ENCODE measurements at places on chromosomes 1 and 21.

GRCh38 chr1:217135569-217135915, 412.3 kb upstream of the ESRRG start:
- no peak for DNase-seq

GRCh38 chr1:223706077-223706973, 6.0 kb upstream of the CAPN2 start:
- no peak for DNase-seq

DNA sequence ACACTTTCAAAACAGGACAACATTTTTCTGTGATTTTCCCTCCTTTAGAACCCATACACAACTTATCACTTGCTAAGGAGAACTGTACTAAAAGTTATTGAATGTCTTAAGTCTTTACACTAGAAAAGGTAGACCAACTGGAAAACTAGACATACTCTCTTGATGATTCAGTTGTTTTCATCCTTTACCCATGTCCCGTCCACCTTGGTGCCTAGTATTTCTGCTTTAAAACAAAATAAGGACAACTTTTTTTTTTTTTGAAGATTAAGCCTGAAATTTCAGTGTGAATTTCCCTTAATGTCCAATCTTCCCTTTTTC, 4.5 kb downstream of the CDKN2C start:
- no peak for DNase-seq

DNA sequence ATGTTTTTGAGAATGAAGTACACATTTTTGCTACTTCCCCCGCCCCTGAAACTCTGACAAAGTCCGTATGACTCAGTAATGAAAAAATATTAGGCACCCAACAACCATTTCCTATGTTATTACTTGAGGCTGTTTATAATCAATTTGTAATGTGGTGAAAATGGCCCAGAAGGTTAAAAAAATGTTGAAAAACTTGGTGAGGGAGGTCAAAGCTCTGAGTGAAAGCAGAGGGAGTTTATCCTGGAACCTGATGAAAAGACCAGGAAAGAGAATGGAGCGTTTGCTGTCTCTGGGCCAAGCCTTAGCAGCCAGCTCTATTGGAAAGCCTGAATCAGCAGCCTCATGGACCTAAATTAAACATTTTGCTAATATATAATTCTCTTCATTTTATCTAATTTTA, 367.7 kb upstream of the NEGR1 start:
- no peak for DNase-seq

DNA sequence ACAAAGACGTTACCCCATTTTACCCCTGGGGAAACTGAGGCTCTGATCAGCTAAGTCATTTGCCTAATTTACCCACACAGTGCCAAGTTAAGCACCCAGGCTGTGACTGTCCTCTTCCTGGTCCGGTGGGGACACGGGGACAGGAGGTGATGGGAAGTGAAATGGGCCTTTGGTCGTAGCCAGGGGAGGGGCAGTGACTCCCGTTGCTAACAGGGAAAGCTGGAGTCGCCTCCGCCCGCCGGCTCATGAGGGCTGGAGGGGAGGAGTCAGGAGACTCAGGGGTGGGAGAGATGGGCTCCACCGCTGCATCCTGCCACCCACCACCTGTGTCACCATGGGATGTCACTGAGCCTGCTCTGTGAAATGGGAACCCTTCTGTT, 139.3 kb downstream of the PGBD5 start:
- DNase-seq, result no peak

- no peak for DNase-seq
Observed at GRCh38 chr1:220544901-220545303, 17.0 kb downstream of the MARK1 start.

Data from activated CD4-positive, alpha-beta T cell treated with anti-CD3 and anti-CD28 coated beads, Interleukin-2, amount 50 U/mL, for 1 hour (primary cell).